ENCODE measurements at places on chromosomes 3 and 15. TPM values are rescaled to one million over a fixed set of nuclear protein-coding genes. Genes with fewer than 3 reads are reported as not detected.

Gene MUC20
- 0.78 TPM for total RNA-seq

Gene P2RY14
- 0.26 TPM for total RNA-seq

Gene ANKUB1
- total RNA-seq, result not detected

Gene GRM7
- not detected for total RNA-seq

Gene IQCH
- 1.6 TPM for total RNA-seq

Gene RFT1
- 35.0 TPM for total RNA-seq

Gene CTXN2
- total RNA-seq, result not detected
